Type B pancreatic cell (in vitro differentiated cells): ENCODE measurements at places on chromosomes 13 and 19.

GRCh38 chr13:74438901-74439300 is 304.7 kb upstream of the KLF12 start:
- peaks cover 4% of the 10 kb centered on the region for H3K27me3 ChIP-seq
- no peaks in the 10 kb centered on the region for H3K36me3 ChIP-seq
- H3K4me3 ChIP-seq: no peak overlapping the region
- no peak for DNase-seq
- H3K27ac ChIP-seq: no peak overlapping the region

DNA sequence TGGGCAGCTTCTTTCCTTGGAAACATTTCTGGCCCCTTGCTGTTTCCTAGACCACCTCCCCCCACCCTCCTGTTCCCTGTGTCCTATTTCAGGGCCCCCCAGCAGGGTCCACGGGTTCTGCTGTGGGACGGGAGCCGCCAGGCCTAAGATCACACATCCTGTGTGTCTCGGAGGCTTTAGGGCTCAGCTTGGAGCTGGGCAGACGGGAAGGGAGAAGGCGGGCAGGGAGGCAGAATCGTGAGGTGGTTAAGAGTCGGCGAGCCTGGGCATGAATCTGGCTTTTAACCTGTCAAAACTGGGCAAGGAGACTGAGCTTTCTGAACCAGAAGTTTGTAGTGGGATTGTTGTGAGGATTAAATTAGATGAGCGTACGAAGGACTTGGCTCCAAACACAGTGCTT is 4.8 kb downstream of the KCNC3 start:
- no peak for DNase-seq
- H3K36me3 ChIP-seq: no peaks in the 10 kb centered on the region
- peak overlapping the region; percentile 10 for H3K4me3 ChIP-seq
- H3K4me1 ChIP-seq: peaks cover 15% of the 10 kb centered on the region
- peak overlapping the region; percentile 21 for H3K27ac ChIP-seq

DNA sequence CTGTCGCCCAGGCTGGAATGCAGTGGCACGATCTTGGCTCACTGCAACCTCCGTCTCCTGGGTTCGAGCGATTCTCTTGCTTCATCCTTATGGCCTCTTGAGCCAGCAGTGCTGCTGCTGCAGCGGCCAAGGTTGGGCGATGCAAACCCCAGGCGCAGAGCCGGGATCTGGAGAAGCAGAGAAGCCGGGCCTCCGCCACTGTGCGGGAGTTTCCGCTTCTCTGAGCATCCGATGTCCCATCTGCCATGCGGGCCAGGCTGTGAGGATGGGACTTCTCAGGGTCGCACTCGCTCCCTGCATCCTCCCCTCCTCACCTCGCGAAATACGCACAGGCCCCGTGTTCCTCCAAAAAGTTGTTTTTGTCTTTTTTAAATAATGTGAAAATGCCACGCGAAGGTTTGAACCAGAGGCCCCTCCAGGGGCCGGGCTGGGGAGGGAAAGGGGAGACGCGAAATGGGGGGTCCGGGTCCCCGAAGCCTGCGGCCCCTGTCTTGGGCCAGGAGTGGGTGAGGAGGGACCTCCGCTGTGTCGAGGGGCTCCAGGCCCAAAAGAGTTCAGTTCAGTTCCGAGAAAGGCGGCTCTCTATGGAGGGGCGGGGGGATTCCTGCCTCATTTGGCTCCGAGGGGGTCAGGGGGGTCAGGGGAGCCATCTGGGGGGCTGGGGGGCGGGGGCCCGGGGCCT is 15.9 kb downstream of the CYTH2 start:
- H3K27me3 ChIP-seq: no peaks in the 10 kb centered on the region
- H3K4me1 ChIP-seq: peaks cover 5% of the 10 kb centered on the region
- no peak overlapping the region for H3K27ac ChIP-seq
- DNase-seq: no peak
- peaks cover 8% of the 10 kb centered on the region for H3K36me3 ChIP-seq

- peaks cover 16% of the 10 kb centered on the region for H3K36me3 ChIP-seq
- DNase-seq: no peak
- peak overlapping the region; percentile 75 for H3K4me3 ChIP-seq
- peaks cover 58% of the 10 kb centered on the region for H3K4me1 ChIP-seq
- H3K27me3 ChIP-seq: no peaks in the 10 kb centered on the region
- peak overlapping the region; percentile 84 for H3K27ac ChIP-seq
These were observed 3.5 kb downstream of the RNF113B start for GRCh38 chr13:98173431-98174152.

DNA sequence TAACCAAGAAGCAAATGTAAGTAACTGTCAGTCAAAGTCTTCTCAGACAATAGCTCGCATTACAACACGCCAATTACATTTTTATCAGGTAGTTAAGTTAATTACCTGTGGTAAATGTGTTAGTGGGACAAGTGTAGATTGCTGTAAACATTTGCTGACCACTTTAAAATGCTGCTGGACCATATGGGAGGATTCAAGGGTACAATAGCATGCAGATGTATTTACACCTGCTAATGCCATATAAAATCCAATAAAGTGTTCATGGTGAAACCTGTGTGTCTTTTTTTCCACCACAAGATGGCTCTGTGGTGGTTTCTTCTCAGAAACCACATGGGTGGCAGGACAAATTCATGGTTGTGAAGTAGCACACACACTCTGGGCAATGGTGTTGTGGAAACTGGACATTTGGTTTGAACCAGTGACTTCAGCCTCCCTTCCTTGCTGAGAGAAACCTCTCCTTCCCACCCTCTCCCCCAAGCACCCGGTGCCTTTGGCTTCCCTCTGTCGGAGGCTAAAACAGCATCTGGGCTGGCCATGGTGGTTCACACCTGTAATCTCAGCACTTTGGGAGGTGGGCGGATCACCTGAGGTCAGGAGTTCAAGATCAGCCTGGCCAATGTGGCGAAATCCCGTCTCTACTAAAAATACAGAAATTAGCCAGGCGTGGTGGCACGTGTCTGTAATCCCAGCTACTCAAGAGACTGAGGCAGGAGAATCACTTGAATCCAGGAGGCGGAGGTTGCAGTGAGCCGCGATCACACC is 18.1 kb upstream of the GTF3A start:
- no peak for DNase-seq
- H3K4me1 ChIP-seq: peaks cover 11% of the 10 kb centered on the region
- no peak overlapping the region for H3K4me3 ChIP-seq

DNA sequence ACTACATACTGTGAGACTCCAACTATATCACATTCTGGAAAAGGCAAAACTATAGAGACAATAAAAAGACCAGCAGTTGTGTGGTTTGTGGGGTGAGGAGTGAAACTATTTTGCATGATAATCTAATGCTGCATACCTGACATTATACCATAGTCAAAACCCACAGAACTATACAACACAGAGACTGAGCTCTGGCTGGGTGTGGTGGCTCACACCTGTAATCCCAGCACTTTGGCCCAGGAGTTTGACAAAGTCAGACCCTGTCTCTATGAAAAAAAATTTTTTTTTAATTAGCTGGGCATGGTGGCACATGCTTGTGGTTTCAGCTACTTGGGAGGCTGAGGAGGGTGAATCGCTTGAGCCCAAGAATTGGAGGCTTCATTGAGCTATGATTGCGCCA is 11.9 kb downstream of the ZNF541 start:
- H3K36me3 ChIP-seq: no peaks in the 10 kb centered on the region
- no peak overlapping the region for H3K27ac ChIP-seq
- no peak for DNase-seq
- H3K4me3 ChIP-seq: no peak overlapping the region
- no peaks in the 10 kb centered on the region for H3K4me1 ChIP-seq
- no peaks in the 10 kb centered on the region for H3K27me3 ChIP-seq

DNA sequence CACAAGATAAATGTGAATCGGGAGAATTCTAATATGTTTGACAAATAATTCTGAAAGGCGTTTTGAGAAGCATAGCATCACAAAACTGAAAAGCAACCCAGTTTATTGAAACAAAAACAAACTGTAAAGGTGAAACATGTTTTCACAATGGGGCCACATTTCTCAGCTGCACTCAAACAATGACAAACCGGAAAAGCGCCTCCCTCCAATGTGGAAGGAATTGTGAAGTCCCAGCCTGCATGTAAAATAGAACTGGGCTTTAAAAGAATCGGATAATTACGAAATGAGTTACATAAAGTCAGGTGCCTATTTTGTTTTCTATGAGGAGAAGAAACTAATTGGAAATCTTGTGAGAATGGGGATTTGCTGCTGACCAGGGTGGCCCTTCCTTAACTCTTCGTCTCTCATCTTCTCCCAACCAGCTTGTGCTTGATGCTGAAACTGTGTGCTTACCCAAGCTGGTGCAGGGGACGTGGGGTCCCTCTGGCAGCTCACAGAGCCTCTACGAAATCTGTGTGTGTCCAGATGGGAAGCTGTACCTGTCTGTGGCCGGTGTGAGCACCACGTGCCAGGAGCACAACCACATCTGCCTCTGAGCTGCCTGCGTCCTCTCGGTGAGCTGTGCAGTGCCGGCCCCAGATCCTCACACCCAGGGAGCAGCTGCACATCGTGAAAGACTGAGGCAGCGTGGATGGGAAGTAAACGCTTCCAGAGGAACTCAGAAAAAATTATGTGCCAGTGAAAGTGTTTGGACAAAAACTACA is 109.4 kb downstream of the SACS start:
- peaks cover 26% of the 10 kb centered on the region for H3K4me1 ChIP-seq
- no peak overlapping the region for H3K27ac ChIP-seq
- no peak for DNase-seq
- no peaks in the 10 kb centered on the region for H3K27me3 ChIP-seq

GRCh38 chr13:27038323-27038722 is 133.3 kb downstream of the USP12 start:
- H3K36me3 ChIP-seq: no peaks in the 10 kb centered on the region
- no peak overlapping the region for H3K27ac ChIP-seq
- peaks cover 18% of the 10 kb centered on the region for H3K4me1 ChIP-seq
- no peak for DNase-seq

GRCh38 chr19:2079865-2080301 is 16.2 kb downstream of the MOB3A start:
- H3K27ac ChIP-seq: no peak overlapping the region
- no peaks in the 10 kb centered on the region for H3K27me3 ChIP-seq
- H3K4me3 ChIP-seq: no peak overlapping the region
- peaks cover 4% of the 10 kb centered on the region for H3K4me1 ChIP-seq
- DNase-seq: no peak
- H3K36me3 ChIP-seq: no peaks in the 10 kb centered on the region

GRCh38 chr13:111005808-111006505 is 91.1 kb upstream of the ANKRD10 start:
- H3K27me3 ChIP-seq: peaks cover 5% of the 10 kb centered on the region
- DNase-seq: no peak
- no peak overlapping the region for H3K4me3 ChIP-seq
- peaks cover 4% of the 10 kb centered on the region for H3K4me1 ChIP-seq
- no peaks in the 10 kb centered on the region for H3K36me3 ChIP-seq

DNA sequence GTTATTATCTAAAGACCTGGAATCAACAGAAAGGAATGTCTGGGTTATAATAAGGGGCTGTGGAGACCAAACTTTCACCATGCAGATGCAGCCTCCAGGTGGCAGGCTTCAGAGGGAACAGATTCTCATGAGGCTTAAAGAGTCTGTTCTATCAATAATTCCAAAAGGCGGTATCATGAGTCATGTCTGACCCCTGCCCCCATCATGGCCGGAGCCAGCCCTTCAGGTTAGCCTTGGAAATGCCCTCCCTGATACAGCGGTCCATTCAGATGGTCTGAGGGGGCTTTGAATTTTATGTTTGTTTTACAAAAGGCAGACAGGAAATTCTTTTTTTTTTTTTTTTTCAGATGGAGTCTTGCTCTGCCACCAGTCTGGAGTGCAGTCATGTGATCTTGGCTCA is 21.7 kb upstream of the LAMP1 start:
- no peaks in the 10 kb centered on the region for H3K27me3 ChIP-seq
- H3K27ac ChIP-seq: peak overlapping the region; percentile 83

DNA sequence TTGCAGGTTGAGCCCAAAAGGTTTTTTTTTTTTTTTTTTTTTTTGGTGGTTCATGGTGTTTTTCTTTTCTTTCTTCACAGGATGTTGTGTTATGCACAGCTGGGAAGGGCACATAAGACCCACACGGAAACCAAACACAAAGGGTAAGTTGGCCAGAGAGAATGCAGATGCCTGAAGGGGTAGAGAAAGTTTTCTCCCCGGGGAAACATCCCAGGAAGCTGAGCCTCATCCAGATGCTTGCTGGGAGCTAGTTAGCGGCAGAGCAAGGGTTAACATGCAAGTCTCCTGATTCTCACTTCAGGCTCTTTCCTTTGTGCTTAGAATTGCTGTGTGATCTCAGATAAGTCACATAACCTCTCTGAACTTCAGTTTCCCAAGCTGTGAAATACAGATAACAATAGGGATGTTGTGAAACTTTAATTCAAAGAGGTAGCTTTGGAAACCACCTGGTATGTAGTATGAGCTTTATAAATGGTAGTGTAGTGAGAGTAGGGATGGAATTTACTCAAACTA is 3.1 kb downstream of the ADGRE1 start:
- H3K27ac ChIP-seq: no peak overlapping the region
- H3K27me3 ChIP-seq: no peaks in the 10 kb centered on the region
- no peaks in the 10 kb centered on the region for H3K36me3 ChIP-seq
- H3K4me3 ChIP-seq: no peak overlapping the region
- no peaks in the 10 kb centered on the region for H3K4me1 ChIP-seq
- DNase-seq: no peak

DNA sequence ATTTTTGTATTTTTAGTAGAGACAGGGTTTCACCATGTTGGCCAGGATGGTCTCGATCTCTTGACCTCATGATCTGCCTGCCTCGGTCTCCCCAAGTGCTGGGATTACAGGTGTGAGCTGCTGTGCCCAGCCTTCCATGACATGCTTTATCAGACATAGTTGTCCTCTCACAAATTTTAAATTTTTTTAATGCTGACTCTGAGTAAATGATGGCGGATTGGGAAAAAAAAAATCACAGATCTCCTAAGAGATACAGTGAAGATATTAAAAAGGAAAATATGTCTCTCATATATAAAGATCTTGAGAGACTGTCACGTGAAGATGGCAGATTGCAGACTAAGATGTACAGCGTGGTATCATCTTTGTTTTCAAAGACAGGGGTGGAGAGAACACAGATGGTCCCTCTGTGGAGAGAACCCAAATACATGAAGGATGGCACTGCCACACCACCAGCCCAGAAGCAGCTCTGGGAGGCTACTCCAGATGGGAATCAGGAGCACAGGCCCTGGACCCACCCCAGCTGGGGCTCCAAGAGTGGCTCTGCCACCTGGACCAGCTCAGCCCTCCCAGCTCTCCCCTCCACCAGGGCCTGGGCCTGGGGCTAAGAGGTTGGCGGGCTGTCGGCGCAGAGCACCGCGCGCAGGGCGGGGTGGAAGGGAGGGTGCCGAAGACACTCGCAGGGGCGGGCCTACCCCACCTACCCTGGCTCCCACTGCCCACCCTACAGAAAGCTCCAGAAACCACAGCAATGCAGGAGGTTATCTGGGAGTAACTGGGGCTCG is 20.0 kb upstream of the CCNP start:
- no peaks in the 10 kb centered on the region for H3K27me3 ChIP-seq
- no peak overlapping the region for H3K4me3 ChIP-seq
- no peak for DNase-seq
- H3K36me3 ChIP-seq: peaks cover 4% of the 10 kb centered on the region
- H3K4me1 ChIP-seq: peaks cover 13% of the 10 kb centered on the region

- no peak for DNase-seq
- no peaks in the 10 kb centered on the region for H3K4me1 ChIP-seq
- peaks cover 20% of the 10 kb centered on the region for H3K36me3 ChIP-seq
These were observed 24.2 kb downstream of the EPN1 start for GRCh38 chr19:55699221-55699620.
